ENCODE measurements at places on chromosomes 11 and 22. TPM values are rescaled to one million over a fixed set of nuclear protein-coding genes. Genes with fewer than 3 reads are reported as not detected.

GRCh38 chr11:102704841-102705240, 728 bp downstream of the MMP27 start:
- DNase-seq = no peak

GRCh38 chr22:47804281-47804680, 1041.8 kb downstream of the TBC1D22A start:
- DNase-seq = no peak

- DNase-seq = no peak
These were observed 460.9 kb upstream of the KIRREL3 start for GRCh38 chr11:127461241-127462064.

DNA sequence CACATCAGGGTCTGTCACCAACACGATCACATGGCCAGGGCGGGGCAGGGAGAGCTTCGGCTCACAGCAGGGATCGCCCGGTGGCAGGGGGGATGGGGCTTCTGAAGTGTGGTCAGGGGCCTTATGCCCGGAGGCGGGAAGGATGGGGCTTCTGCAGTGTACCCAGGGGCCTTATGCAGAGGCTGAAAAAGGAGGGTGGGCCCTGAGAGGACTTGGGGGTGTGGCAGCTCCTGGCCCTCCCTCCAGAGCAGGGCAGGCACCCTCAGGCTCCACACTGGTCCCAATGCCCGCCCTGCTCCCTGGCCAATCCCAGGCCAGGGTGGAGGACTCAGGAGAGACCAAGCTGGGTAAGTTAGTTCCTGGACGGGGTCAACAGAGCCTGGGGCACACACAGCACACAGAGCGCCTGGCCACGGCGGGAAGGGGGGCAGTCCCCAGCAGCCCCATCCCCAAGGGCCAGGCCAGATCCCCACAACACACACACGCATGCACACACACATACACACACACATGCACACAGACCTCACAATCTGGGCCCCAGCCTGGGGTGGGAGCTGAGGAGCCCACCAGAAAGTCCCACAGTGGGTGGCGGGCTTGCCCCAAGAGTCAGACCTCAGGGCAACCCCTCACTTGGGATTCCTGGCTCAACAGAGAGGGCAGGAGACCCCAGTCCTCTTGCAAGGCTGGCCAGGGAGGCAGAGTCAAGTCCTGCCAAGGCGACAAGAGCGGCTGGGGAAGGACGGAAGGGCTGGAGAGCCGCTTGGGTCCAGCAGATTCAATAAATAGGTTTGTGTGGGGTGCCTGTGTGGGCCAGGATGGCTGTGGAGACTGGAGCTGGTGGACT, 1.1 kb upstream of the CEND1 start:
- no peak for DNase-seq

DNA sequence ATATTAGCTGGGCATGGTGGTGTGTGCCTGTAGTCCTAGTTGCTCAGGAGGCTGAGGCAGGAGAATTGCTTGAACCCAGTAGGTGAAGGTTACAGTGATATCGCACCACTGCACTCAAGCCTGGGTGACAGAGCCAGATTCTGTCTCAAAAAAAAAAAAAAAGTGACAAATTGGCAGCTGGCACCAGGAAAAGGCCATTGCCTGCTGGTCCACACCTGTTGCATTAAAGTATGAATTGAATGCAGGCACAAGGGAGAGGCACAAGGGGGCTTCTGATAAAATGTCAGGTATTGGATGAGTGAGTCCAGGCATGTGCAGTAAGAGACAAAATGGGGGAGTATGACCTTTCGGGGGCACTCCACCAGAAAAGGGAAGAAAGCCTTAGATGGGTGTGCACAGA, 28.2 kb downstream of the ZNF70 start:
- DNase-seq = no peak

DNA sequence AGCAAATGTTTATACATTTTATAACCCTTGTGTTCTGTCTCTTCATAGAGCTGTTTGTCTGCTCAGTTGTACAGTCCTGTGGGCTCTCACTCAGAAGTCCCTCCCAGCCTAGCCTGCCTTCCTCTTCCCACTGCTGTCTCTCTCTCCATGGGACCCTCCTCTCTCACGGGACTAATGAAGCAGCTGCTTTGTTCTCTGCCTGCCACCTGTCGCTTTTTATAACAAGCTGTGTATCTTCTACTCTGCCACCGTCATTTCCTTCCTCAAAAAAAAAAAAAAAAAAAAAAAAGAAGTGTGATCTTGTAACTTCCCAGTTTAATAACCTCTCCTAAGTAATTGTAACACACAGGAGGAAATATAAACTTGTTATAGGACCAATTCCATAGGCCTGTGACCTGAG, 92.2 kb upstream of the ALKBH3 start:
- no peak for DNase-seq

- DNase-seq = no peak
These were observed 484.9 kb downstream of the NTM start for GRCh38 chr11:131855320-131855719.

- no peak for DNase-seq
These were observed 131.2 kb upstream of the MTMR2 start for GRCh38 chr11:96054870-96055705.

Gene MUC6
- total RNA-seq = not detected

Gene CACNA1I
- total RNA-seq = 0.03 TPM

Gene CHRM1
- total RNA-seq = not detected

Gene CARD18
- 0.81 TPM for total RNA-seq

Gene MS4A6E
- not detected for total RNA-seq

Gene LGR4
- 24.2 TPM for total RNA-seq

Gene FRMD8
- 8.6 TPM for total RNA-seq

Gene SYT13
- 6.4 TPM for total RNA-seq

Data from Right ventricle myocardium superior (tissue), 1 donor.